CD4-positive, alpha-beta T cell treated with Interleukin-12 subunit alpha and Interleukin-12 subunit beta, for 1 hour (primary cell): ENCODE measurements at places on chromosomes 5 and 9.

DNA sequence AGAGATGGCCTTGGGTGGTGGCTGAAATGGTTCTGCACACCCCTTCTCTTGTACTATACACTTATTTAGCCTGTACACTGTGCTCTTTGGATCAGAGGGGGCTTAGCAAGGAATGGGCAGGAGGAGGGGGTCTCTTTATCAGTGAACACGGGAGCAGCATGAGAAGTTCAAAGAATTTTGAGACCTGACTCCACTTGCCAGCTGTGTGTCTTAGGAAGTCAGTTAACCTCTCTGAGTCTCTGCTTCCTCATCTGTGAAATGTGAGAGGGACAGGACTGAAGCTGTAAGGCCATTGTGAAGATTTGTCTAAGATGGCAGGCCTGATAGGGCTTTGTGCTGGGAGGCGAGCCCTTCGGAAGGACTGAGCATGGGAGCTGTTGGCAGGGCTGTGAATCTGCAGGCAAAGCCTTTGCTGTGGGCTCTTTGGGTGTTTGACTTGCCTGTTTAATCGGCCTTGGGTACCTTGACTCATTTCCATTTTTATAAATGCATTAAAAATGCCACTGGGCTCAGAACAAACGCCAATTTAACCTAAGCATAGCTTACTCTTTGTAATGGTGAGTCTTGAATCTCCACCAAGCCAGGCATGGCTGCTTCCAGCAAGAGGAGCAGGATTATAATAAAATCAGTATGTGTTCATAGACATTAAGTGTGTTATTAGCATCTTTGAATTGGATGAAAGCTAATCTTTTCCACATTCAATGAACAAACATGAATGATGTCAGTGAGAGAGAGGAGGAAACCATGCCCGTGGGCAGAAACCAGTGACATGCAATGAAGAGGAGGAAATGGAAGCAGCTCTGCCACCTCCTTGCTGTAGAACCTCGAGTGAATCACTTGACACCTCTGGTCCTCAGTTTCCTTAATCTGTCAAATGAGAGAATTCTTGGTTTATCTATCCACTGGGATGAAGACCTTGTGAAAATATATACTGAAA lies 89.4 kb downstream of the MACROH2A1 start:
- no peak for DNase-seq

- no peak for DNase-seq
Measured at GRCh38 chr5:22779499-22779898, 73.6 kb downstream of the CDH12 start.

DNA sequence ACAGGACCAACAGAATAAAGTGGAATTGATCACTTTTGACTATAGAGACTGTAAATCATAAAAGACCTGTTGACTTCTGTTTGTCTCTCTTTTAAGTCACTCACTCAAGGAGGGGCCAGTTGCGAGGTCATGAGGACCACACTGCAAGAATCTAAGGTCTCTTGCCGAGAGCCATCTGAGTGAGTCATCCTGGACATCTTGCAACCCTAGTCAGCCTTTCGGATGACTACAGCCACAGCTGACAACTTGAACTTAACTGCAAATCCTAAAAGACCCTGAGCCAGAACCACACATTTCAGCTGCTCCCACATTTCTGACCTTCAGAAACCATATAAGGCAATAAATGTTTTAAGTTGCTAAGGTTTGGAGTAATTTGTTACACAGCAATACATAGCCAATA lies 129.7 kb upstream of the RAD23B start:
- no peak for DNase-seq

DNA sequence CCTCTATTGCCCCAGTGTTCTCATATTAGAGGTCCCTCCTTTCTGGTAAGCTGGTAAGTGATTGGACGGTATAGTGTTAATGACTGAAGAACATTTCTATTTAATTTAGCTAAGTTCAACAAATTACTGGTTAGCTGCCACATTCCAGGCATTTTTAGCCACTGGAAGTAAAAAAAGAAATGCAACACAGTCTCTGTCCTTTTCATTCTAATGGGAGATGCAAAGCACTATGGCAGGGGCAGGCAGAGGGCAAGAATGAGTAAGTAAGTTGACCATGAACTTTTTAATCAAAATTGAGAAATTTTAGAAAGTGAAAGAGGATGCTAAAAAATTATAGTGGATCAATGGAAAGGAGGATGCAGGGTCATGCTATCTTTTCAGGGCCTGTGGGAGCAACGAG lies 137.4 kb downstream of the GPBP1 start:
- DNase-seq, result no peak

DNA sequence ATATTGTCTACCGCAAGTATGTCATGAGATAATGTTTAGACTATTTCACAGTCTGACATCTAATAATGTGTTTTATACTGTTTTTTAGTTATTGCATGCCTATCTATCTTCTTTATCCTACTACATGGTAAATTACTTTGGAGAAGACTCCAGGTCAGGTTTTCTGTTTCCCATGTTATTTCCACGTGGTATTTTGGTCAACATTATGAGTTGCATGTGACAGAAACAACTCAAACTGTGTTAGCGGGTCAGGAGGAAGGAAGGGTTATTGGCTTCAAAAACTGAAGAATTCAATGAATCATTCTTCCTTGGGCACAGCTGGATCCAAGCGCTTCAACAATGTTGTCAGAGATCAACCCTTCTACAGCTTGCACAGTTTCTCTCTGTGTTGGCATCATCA lies 252.1 kb upstream of the CCNG1 start:
- DNase-seq, result no peak

DNA sequence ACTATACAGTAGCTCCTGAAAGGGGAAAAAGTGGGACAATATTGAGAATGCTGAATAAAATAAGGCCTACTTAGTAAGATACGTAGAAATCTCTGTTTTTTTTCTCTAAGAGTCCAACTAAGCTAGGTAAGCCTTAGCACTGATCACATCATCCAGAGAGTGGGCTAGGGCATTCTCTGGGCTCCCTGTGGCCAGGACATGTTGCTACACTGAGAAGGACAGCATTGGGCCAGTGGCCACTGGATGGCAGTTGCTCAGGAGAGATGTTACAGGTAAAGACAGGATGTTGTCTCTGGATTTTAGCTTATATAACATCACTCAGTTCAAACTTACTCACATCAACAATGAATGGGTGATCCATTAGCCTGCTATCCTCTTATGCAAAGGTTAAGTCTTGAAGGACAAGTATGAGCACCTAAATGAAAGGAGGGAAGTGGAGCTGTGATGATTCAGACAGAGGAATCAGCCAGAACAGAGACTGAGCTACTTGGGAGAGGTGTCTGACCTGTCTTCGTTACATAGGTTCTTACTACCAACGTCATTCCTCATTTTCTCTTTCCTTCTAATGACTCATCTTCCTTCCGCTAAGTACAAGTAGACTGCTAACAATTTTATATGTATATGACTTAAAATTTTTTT lies 226.6 kb upstream of the ADCY2 start:
- no peak for DNase-seq

- peak; percentile 72 for DNase-seq
Measured at GRCh38 chr5:154811653-154812465, 38.5 kb downstream of the FAXDC2 start.
